ENCODE measurements at places on chromosomes 1 and 21.

GRCh38 chr21:36816561-36817130 is 117.7 kb downstream of the SIM2 start:
- DNase-seq, result no peak

GRCh38 chr1:157288006-157288405 is 149.8 kb upstream of the ETV3 start:
- no peak for DNase-seq

- no peak for DNase-seq
These were observed 16.1 kb downstream of the DONSON start for GRCh38 chr21:33572350-33572749.

DNA sequence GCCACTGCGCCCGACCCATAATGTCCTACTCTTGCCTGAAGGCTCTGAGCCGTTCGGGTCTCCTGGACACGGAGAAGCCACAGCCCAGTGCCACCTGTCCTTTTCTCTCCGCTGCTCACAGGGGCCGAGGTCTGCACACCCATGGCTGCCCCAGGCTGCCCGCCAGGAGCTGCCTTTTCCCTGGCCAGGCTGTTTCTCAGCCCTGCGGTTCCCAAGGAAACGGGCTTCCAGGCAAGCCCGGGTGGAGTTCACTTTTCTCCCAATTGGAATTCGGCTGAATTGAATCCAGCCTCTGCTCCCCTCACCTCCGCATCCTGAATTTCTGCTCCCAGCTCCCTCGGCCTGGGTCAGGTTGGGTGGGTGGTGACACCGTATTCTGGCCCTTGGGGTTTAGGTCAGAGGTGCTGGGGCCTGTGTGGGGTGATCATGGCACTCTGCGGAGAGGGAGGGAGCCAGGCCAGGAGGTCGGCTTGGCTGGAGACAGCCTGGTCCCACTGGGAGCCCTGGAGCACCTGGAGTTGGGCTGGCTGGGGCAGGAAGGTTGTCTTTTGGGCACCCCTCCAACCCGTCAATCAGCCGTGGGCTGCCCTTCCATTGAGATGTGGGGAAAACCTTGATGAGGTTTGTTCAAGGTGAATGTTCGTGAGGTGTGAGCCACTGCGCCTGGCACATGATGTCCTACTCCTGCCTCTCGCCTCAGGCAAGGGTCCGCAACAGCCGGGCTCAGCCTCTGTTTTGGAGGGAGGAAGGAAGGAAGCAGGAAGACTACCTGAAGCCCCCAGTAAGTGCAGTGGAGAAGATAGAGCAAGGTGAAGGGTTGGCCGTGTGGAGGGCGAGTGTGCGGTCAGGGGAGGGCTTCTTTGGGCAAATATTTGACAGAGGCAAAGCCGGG is 25.1 kb downstream of the RRP1 start:
- DNase-seq, result no peak

DNA sequence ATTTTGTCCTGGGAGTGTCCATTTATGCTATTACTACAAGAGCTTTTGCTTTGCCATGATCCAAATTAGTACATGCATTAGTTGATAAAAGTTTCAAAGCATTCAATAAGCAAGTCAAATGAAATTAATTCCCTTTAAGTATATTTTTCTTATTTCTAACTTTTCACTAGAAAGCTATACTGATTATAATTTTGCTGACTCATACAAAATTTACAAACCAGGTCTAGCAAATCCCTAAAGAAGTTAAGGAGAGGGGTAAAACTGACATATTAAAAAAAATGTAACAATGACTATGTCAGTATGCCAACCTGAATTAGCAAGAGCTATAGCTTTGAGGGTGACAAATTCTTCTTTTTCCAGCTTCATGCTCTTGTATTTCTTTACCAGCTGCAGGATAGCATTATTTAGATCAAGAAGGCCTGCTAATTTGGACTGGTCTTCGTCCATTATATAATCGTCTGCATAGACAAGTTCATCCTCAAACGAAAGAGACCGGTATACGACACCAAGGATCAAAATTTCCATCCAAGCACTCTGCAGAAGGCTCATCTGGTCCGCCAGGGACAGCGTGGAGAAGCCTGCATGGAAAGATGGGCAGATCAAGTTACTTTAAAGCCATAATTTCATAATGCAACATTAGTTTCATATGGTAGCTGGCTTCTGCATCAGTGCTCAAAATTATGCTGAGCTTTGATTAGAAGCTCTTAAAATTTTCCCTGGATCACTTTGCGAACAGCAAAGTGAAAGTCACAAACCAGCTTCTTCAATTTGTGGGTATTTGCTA is 95.8 kb upstream of the USH2A start:
- no peak for DNase-seq
